ENCODE measurements at places on chromosomes 4 and X.

DNA sequence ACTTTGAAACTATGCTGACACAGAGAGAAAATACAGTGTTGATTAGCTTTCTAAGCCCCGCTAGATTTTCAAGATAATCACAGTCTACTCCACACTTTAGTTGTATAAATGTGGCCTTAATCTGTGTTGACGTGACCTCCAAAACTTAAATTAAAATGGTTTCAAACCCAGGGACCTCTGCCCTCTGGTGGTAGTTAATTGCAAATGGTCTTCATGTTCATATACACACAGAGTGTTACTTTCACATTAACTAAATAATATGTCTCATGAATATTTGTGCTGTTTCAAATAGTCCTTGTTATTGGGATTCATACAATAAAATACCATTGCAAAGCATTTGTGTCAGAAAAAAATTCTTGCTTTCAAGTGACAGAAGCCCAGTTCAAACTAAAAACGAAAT lies 64.3 kb downstream of the TASL start:
- DNase-seq: no peak

DNA sequence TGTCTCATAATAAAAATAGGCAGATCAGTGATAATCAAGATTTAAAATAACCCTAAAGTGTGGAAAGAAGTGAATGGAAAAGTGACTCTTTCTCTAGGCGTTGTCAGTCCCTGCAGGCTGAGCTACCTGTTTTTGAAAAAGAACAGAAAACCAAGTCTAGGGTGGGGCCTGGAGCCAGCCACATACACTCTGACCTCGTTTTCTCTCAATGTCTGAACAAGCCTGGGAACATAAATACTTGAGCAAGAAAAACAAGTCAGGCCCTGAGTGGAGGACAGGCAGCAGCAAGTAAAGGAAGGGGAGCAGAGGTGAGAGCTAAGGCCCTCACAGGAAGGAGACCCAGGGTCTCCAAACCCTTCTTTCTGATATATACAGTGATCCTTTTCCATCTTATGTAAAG lies 91.7 kb upstream of the HPF1 start:
- no peak for DNase-seq

DNA sequence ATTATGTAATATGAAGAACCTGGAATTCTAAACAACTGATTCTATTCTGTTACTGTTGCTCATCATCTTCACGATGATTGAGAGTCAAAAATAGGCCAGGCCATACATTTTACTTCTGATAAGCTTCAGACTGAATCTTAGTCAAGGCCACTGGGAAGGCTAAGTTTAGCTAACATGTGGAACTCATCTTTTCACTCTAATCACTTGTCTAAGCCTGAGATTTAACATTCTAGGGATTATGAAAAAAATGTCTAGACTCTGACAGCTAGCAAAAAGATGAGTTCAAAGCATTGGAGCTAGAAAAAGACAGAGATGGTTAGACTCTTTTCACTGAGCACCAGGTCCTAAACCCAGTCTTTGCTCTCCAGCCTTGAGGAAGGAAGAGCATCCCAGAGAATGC lies 656.2 kb upstream of the IGFBP7 start:
- no peak for DNase-seq

- no peak for DNase-seq
Measured at GRCh38 chrX:23276475-23276874, 58.2 kb upstream of the PTCHD1 start.

- no peak for DNase-seq
Measured at GRCh38 chr4:74543231-74543781, 98.4 kb downstream of the AREG start.

DNA sequence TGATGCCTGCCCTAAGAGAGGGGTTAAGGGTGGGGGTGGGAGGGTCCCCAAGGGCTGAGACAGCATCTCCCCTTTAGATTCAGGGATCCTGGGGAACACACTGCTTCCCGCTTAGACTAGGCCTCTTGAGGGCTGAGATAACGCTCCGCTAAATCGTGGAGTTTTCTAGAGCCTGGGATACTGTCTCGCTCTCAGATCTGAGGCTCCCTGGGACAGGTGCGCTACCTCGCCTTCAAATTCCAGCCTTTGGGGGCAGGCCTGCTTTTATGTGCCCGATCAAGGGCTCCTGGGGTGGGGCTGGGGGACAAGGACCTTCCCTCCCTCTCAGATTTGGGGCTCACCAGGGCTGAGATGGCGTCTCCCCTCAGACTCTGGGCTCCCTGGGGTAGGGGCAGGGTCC lies 440 bp upstream of the ARHGAP36 start:
- no peak for DNase-seq

GRCh38 chr4:95219109-95219508 lies 329.7 kb downstream of the UNC5C start:
- no peak for DNase-seq
